Activated CD8-positive, alpha-beta memory T cell treated with anti-CD3 and anti-CD28 coated beads for 1 hour (primary cell): ENCODE measurements at places on chromosomes 1 and 21.
A peak's percentile ranks its signal among the peaks of the same experiment; 100 is the strongest.

DNA sequence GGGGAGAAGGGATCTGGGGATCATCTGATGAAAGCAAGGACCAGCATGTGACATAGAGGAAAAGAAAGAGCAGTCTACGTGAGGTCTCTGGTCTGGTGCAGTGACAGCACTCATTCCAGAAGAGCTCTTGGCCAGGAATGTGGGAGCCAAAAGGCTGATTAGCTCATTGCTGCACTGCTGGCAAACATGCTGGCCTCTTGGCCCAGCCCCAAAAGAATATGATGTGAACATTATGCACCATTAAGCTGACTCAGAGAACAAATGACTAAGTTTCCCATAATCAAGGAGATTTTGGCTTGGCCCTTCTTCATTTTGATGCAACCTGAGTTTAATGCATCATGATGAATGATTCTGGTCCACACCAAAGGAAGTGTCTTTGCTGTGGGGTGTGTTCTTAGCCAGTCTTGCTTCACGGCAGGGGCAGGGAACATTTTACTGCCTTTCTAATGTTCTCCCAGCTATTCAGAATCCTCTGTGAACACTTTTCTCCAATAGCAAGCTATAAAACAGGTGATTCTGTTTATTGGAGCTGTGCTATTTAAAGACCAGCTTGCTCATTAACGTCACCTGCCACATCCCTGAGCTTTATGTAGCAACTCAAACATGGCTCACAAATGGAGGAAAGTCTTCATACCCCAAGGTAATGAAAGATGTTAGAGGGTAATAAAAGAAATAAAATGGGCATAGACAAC lies 55.1 kb downstream of the PCBP3 start:
- no peak for DNase-seq

DNA sequence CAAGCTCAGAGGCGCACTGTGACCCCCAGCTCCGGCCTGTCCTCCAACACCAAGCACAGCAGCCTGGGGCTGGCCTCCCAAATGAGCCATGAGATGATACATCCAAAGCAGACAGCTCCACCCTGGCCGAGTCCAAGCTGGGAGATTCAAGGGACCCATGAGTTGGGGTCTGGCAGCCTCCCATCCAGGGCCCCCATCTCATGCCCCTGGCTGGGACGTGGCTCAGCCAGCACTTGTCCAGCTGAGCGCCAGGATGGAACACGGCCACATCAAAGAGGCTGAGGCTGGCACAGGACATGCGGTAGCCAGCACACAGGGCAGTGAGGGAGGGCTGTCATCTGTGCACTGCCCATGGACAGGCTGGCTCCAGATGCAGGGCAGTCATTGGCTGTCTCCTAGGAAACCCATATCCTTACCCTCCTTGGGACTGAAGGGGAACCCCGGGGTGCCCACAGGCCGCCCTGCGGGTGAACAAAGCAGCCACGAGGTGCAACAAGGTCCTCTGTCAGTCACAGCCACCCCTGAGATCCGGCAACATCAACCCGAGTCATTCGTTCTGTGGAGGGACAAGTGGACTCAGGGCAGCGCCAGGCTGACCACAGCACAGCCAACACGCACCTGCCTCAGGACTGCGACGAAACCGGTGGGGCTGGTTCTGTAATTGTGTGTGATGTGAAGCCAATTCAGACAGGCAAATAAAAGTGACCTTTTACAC lies 29.1 kb downstream of the SLC19A1 start:
- no peak for DNase-seq

GRCh38 chr1:38486085-38486484 lies 373.5 kb downstream of the RRAGC start:
- DNase-seq = no peak

DNA sequence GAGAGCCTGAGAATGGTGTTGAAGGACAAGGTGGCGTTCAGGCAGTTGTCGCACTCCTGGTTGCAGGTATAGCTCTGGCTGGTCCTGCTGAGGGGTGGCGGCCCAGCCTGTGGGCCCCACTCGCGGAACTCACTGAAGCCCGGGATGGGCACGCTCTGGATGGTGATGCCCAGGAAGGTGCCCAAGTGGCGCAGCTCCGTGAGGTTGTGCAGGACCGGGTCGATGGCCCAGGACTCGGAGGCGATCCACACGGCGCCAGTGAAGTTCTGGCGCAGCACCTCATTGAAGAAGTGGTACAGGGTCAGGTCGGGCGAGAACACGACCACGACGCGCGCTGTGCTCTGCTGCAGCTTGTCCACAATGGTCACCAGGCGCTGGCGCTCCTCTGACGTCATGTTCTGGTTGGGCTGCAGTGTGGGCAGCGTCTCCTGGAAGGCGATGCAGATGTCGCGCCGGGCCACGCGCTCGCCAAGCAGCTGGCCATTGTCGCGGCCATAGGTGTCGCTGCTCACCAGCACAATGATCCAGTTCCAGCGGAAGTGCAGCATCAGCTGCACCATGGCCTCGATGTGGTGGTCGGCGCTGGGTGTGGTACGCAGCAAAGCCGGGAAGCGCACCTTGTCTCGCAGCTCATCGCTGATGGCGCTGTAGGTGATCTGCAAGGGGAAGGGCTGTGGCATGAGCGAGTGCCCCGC lies 5.0 kb downstream of the TAS1R2 start:
- no peak for DNase-seq

GRCh38 chr1:229370601-229371021 lies 27.8 kb upstream of the CCSAP start:
- no peak for DNase-seq

DNA sequence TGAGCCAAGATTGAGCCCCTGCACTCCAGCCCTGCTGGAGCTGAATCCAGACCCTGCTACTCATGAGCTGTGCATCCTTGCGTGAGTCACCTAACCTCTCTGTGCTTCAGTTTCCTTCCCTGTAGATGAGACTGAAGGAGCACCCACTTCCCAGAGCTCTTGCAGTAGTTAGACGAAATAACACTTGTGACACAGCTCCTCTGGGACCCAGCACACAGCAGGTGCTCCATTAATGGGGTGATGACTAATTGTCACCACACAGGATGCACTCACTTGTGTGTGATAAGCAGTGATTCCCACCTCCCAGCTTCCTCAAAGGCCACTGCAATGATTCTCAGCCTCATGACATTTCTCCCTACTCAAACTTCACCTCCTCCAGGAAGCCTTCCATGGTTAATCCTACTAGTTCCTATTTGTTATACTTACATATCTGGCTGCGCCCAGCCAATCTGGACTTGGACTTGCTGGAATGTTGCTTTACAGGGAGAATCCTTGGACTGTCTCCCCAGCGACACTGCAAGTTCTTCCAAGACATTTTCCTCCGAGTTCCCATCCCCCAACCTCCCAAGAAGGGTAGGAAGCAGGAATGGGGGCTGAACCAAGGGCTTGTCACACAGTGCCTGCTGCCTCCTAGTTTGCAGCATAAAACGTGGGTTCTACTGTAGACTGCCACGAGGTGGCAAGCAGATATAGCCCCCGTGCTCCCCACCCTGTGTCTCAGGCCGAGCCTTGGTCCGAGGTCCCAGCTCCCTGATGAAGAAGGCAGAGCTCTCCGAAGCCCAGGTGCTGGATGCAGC lies 17.2 kb downstream of the DRAXIN start:
- no peak for DNase-seq

DNA sequence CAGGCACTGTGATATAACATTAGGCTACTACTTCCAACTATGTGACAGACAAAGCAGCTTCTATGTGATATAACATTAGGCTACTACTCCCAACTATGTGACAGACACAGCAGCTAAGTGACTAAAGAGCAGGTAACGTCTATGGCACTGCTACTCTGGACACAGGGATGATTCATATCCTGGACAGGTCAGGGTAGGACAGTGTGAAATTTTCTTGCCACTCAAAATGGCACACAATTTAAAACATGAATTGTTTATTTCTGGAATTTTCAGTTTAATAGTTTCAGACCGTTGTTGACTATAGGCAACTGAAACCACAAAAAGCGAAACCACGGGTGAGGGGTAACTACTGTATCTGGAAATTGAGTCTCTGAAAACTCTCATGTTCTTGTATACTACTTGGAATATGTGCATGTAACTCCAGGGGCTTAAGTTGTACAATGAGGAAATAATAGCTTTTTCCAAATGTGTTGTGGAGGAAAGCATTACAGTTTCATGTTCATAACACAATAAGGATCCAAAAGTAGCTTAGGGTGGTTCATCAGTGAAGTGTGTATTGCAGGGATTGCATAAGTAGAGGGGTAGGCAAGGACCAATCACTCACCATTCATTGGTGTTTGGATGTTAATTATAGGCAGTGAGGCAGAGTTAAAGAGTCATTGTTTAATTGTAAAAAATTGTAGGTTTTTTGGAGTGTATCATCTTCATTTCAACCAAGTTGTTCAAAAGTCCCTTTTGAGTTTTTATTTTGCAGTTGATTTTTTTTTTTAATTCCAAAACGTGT lies 5.3 kb downstream of the DTL start:
- DNase-seq = no peak

- DNase-seq = no peak
These were observed 15.5 kb upstream of the CITED4 start for GRCh38 chr1:40877698-40878097.

- DNase-seq = peak; percentile 69
These were observed 37.4 kb downstream of the RASSF5 start for GRCh38 chr1:206544562-206545257.

DNA sequence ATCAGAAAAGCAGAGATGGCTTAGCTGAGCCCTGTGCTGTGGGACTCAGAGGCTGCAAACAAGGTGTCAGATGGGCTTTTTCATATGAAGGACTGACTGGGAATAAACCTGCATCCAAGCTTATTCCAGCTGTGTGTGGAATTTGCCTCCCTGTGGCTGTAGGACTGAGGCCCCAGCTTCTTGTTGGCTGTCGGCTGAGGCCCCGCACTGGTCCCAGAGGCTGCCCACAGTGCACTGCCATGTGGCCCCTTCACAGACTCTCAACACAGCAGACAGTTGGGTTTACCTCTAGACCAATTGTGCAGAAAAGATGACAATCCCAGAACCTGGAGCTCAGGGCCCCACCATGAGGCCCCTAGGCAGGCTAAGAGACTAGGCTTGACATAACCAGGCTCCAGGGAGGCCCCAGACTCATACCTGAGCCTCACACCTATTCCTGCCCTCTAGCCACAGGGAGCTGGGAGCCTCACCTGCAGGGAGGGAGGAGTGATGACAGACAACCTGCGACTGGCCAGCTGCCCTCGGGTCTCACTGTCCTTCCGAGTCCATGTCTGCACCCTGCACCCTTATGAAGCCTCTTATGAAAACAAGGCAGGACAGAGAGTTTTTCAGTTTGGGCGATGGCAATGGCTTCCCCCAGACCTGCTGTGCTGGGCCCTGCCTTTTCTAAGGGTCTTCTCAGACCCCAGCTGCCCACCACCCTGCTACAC lies 615.5 kb downstream of the NPHP4 start:
- DNase-seq = no peak

DNA sequence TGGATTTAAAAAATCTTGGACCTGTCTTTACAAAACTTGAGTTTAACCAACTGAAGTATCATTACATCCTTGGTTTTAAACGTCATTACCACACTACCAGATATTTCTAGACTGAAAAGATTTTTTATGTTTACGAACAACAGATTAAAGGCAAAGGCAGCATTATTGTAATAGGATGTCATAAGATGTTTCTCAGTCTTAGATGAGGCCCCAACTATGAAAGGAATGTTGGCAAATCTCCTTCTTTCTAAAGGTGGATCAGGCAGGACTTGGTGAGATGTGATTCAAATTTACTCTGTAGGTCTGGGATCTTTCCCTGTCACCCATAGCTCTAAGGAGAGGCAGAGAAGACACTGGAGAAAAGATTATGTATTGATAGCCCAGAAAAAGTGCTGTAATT lies 417.9 kb downstream of the PTBP2 start:
- DNase-seq = no peak

DNA sequence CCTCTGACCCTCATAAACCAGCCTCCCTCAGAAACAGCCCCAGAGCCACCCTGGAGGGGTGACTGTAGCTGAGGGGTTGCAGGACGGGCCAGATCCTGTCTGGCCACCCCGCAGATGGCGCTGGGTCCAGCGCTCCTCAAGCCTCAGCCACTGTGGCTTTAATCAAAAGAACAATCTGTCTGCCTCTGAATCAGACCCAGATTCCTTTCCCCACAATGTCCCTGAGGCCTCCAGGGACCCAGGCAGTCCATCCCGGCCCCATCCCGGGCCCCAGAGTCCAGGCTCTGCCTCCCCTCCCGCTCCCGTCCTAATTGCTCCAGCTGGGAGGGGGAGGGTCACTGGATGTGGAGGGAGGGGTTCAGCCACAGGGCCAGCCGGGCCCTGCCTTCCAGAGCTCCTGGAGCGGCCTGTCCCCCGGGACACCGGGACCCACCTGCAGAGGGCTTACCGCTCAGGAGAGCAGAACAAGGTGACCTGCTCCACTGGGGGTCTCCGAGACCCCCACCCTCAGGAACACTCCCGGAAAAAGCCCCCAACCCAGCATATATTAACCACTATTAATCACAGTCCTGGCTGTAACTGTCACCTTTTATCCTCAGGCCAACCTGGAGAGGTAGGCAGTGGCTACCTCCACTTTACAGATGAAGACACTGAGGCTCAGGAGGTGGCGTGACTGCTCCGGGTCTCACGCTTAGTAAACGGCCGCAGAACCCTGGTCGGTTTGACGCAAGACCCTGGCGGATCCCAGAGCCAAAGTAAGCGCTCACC lies 836 bp upstream of the FBLIM1 start:
- DNase-seq = no peak

GRCh38 chr1:6822530-6823359 lies 37.5 kb downstream of the CAMTA1 start:
- no peak for DNase-seq

- DNase-seq = no peak
These were observed 268.3 kb upstream of the PROX1 start for GRCh38 chr1:213719462-213719861.

DNA sequence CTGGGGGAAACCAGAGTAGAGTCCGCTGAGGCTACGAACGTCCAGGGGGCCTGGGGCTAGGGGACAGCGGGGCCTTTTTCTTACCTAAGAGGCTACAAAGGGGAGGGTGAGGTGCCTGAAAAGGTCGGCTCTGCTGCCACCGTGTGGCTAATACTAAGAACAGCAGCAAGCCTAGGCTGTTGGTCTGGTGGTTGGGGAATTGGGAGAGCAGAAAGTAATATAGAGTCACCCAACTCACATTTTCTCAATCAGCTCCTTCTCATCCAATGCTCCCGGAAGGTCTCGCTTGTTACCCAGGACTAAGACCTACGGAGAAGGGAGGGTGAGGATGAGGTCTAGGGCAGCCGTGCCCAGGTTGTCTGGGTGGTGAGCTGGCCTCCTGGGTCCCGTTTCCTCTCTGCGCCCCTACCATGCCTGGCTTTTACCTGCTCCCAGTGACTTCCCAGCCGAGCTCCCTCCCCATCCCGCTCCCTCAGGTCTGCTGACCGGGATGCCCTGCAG lies 9.3 kb downstream of the ARL8A start:
- no peak for DNase-seq

GRCh38 chr1:58123051-58123450 lies 423.5 kb downstream of the OMA1 start:
- DNase-seq = no peak

GRCh38 chr1:92503043-92503925 lies 16.6 kb upstream of the GFI1 start:
- DNase-seq = no peak

DNA sequence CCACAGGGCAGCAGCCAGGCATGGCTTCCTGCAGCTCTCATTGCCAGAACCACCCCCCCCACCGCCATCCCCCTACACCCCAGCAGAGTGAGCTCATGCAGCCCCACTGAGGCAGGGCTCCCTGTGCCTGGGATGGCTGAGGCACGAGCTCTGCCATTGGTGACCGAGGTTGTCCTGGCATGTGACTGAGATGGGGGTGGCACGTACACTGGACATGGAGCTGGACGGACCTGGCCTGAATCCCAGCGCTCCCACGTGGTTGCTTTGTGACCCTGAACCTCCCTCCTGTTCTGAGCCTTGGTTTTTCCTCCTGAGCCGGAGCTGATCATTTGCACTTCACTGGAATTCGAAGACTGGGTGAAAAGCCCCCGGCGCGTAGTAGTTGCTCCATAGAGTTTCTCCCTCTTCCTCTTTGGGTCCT lies 28.3 kb downstream of the ALPL start:
- DNase-seq = no peak
